T-helper 17 cell (primary cell): ENCODE measurements at places on chromosomes 2 and 18. TPM values are rescaled to one million over a fixed set of nuclear protein-coding genes. Genes with fewer than 3 reads are reported as not detected.

GRCh38 chr18:74530584-74530862, 3.8 kb upstream of the CNDP1 start:
- H3K4me1 ChIP-seq, result peaks cover 2% of the 10 kb centered on the region
- H3K27ac ChIP-seq, result no peak overlapping the region
- no peak overlapping the region for H3K4me3 ChIP-seq
- peaks cover 22% of the 10 kb centered on the region for H3K27me3 ChIP-seq

- DNase-seq, result no peak
- peaks cover 11% of the 10 kb centered on the region for H3K27me3 ChIP-seq
- no peaks in the 10 kb centered on the region for H3K36me3 ChIP-seq
- H3K27ac ChIP-seq, result no peak overlapping the region
- H3K4me1 ChIP-seq, result no peaks in the 10 kb centered on the region
Measured at GRCh38 chr2:2028041-2028440, 283.7 kb upstream of the PXDN start.

DNA sequence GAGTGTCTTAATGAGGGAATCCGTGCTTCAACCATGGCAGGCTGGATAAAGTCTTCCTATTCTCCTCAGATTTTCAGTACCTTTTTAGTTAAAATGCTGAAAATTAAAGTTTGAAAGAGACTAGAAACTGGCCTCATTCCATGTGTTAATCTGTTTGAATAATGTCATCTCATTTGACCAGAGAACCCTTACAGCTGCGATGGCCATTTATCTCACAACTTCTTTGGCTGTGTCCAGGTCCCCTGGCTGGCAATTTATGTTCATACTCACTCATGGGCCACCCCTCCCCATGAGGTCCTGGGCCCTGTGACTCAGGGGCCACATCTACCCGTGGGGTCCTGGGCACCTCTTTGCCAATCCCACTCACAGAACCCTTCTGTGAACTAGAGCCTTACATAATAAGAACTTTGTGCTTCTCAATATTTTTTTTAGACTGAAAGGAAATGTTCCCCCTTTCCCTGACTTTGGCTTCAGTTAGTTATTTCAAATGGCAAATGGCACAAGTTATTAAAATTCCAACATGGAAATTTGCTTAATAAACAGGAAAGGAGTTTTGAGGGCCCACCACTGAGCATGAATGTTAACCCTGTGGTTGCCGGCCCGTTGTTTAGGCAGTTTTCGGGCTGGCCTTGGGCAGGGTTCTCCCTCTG, 134.6 kb downstream of the UXS1 start:
- no peaks in the 10 kb centered on the region for H3K36me3 ChIP-seq
- DNase-seq, result no peak
- H3K4me3 ChIP-seq, result no peak overlapping the region
- peak overlapping the region; percentile 72 for H3K27ac ChIP-seq
- H3K27me3 ChIP-seq, result no peaks in the 10 kb centered on the region
- peaks cover 42% of the 10 kb centered on the region for H3K4me1 ChIP-seq

GRCh38 chr2:224875841-224876240, 159.7 kb upstream of the CCDC195 start:
- peaks cover 7% of the 10 kb centered on the region for H3K4me1 ChIP-seq
- H3K27ac ChIP-seq, result peak overlapping the region; percentile 72
- no peaks in the 10 kb centered on the region for H3K27me3 ChIP-seq
- H3K36me3 ChIP-seq, result peaks cover 26% of the 10 kb centered on the region
- no peak for DNase-seq
- H3K4me3 ChIP-seq, result no peak overlapping the region

DNA sequence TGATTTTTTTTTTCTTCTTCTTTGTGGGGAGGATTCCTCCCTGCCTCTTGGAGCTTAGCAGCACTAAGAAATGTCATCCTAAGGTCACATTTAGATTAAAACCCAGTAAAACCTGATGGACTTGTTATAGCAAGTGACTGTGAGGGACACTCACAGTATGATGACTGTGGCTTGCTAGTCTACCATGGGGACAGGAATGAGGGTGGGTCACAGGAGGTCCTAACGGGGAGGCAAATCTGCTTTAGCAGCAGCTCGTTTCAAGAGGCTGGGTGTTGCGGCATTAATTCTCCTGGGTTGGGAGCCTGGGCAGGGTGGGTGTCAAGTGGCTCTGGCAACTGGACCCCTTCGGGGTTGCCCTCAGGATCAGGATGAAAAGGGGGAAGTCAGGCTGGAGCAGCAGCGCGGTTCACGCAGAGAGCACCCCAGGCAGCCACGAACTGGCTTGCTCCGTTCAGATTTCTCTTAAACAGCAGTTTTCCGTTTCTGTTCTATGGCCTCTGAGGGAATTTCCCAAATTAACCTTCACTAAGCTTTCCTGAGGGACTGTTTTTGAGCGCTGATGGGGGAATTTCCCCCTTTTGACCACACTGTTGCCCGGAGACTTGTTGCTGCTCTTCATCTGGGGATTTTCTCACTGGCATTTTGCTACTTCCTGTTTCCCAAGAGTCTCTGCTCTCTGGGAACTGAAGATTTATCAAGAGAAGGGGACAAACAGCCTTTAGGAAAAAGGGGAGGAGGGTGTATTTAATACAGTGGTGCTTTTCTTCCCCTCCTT, 59.8 kb upstream of the PELI1 start:
- peaks cover 37% of the 10 kb centered on the region for H3K4me1 ChIP-seq
- DNase-seq, result peak; percentile 30
- H3K4me3 ChIP-seq, result peak overlapping the region; percentile 86
- H3K27me3 ChIP-seq, result no peaks in the 10 kb centered on the region
- no peaks in the 10 kb centered on the region for H3K36me3 ChIP-seq

- H3K27me3 ChIP-seq, result peaks cover 6% of the 10 kb centered on the region
- DNase-seq, result no peak
- no peak overlapping the region for H3K27ac ChIP-seq
- H3K36me3 ChIP-seq, result no peaks in the 10 kb centered on the region
- no peak overlapping the region for H3K4me3 ChIP-seq
Measured at GRCh38 chr2:234623521-234623991, 126.7 kb upstream of the ARL4C start.

DNA sequence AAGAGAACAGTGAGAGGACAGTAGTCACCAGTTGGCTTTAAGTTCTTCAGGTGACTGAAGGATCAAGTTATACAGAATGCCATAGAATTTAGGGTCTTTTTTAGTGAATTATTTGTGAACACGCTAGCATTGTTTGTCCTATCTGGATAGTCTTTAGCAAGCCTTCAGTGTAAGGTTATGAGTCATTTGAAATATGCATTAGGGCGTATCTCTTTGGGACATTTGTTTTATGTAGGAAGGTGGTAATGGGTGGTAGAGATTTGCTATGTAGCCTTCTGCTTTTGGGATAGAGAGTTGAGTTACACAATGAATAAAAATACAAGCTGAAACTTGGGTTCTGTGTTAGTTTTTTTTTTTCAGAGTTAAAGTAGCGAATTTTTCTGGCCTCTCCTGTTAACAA, 13.0 kb downstream of the ACTR2 start:
- H3K27ac ChIP-seq, result peak overlapping the region; percentile 45
- DNase-seq, result no peak
- H3K36me3 ChIP-seq, result peaks cover 7% of the 10 kb centered on the region

Gene DSEL
- 1.1 TPM for total RNA-seq

DNA sequence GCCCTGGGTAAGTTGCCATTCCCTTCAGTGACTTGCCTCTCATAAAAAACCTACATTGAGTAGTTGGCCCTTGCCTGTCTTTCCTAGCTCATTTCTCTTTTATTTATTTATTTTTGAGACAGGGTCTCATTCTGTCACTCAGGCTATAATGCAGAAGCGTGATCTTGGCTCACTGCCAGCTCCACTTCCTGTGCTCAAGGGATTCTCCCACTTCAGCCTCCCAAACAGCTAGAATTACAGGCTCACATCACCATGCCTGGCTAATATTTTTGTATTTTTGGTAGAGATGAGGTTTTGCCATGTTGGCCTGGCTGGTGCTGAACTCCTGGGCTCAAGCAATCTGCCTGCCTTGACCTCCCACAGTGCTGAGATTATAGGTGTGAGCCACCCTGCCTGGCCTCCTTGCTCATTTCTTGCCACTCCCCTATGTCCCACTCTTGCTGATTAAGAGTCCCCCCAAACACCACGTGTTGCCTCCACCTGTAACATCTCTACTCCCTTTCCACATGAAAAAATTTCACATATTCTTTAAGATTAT, 12.6 kb downstream of the EVA1A start:
- H3K27me3 ChIP-seq, result peaks cover 58% of the 10 kb centered on the region
- no peaks in the 10 kb centered on the region for H3K4me1 ChIP-seq
- no peaks in the 10 kb centered on the region for H3K36me3 ChIP-seq
- no peak overlapping the region for H3K27ac ChIP-seq
- H3K4me3 ChIP-seq, result no peak overlapping the region
- no peak for DNase-seq

DNA sequence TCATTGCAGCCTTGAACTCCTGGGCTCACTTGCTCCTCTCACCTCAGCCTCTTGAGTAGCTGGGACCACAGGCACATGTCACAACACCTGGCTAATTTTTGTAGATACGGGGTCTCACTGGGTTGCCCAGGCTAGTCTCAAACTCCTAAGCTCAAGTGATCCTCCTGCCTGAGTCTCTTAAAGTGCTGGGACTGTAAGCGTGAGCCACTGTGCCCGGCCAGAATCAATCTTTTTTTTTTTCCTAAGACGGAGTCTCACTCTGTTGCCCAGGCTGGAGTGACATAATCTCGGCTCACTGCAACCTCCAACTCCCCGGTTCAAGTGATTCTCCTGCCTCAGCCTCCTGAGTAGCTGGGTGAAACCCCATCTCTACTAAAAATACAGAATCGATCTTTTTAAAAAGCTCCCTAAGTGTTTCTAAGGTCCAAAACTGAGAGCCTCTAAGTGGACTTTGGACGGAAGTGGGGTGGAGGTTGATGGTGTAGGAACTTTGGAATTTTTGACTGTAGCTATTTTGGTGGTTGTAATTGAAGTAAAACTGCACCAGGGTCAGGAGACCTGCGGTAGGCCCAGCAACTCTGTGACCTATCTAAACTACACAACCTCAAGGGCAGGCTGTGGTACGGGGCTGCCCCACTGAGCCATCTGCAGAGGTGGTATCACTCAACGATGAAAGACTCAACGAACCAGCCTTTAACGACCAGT, 82.9 kb downstream of the POLR1A start:
- peaks cover 4% of the 10 kb centered on the region for H3K4me1 ChIP-seq
- no peak overlapping the region for H3K4me3 ChIP-seq
- DNase-seq, result no peak
- peak overlapping the region; percentile 19 for H3K27ac ChIP-seq
- peaks cover 6% of the 10 kb centered on the region for H3K36me3 ChIP-seq

GRCh38 chr2:202669841-202670240, 35.1 kb downstream of the FAM117B start:
- no peaks in the 10 kb centered on the region for H3K27me3 ChIP-seq
- peak overlapping the region; percentile 49 for H3K4me3 ChIP-seq
- peaks cover 39% of the 10 kb centered on the region for H3K4me1 ChIP-seq
- H3K27ac ChIP-seq, result peak overlapping the region; percentile 37
- DNase-seq, result no peak

Gene MFSD2B
- total RNA-seq, result 4.9 TPM

- H3K27ac ChIP-seq, result no peak overlapping the region
- H3K27me3 ChIP-seq, result peaks cover 46% of the 10 kb centered on the region
- no peaks in the 10 kb centered on the region for H3K4me1 ChIP-seq
- DNase-seq, result no peak
- H3K4me3 ChIP-seq, result no peak overlapping the region
Measured at GRCh38 chr2:170201734-170202393, 23.9 kb downstream of the MYO3B start.
